ENCODE measurements at places on chromosomes 12 and 14.
A peak's percentile ranks its signal among the peaks of the same experiment; 100 is the strongest.

GRCh38 chr12:632102-632696 is 31.0 kb downstream of the NINJ2 start:
- DNase-seq = no peak

DNA sequence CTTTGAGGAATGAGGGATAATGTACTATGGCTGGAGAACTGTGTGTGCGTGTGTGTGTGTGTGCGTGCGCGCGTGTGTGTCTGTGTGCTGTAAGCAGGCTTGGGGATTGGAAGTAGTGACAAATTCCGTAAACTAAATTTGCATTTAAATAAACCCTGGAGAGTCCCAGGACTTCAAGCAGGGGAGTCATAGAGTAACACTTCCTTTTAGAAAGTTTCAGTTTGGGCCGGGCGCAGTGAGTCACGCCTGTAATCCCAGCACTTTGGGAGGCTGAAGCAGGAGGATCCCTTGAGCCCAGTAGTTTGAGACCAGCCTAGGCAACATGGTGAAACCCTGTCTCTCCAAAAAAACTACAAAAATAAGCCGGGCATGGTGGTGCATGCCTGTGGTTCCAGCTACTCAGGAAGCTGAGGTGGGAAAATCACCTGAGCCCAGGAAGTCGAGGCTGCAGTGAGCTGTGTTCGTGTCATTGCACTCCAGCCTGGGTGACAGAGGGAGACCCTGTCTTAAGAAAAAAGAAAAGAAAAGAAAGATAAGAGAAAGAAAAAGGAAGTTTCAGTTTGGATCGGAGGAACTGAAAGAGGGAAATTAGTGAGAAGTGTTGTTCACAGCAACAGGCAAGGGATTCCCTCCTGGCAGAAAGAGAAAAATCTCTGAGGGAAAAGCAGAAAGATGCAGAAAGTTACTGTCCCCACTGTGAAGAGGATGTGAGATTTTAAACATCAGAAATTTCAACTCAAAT is 222.7 kb upstream of the SOX5 start:
- no peak for DNase-seq

GRCh38 chr14:32443890-32444661 is 115.0 kb downstream of the AKAP6 start:
- DNase-seq = no peak

GRCh38 chr12:127928615-127929571 is 338.1 kb upstream of the TMEM132C start:
- no peak for DNase-seq

DNA sequence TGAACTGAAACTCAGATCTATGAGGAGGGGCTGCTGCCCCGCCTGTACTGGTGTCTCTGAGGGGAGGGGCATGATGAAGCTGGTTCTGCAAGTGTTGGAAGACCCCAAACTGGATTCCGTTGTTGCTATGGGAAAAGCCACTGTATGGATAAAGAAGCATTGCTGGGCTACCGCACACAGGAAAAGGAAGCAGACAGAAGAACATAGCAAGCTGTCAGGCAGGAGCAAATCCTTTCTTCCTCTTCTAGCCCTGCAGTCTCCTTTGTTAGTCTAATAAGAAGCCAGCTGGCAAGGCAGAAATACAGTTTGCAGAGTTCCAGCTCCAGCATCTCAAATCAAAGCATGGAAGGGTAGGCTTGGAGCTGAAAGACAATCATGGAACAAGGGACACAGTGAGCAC is 26.3 kb upstream of the NR1H4 start:
- DNase-seq = no peak

DNA sequence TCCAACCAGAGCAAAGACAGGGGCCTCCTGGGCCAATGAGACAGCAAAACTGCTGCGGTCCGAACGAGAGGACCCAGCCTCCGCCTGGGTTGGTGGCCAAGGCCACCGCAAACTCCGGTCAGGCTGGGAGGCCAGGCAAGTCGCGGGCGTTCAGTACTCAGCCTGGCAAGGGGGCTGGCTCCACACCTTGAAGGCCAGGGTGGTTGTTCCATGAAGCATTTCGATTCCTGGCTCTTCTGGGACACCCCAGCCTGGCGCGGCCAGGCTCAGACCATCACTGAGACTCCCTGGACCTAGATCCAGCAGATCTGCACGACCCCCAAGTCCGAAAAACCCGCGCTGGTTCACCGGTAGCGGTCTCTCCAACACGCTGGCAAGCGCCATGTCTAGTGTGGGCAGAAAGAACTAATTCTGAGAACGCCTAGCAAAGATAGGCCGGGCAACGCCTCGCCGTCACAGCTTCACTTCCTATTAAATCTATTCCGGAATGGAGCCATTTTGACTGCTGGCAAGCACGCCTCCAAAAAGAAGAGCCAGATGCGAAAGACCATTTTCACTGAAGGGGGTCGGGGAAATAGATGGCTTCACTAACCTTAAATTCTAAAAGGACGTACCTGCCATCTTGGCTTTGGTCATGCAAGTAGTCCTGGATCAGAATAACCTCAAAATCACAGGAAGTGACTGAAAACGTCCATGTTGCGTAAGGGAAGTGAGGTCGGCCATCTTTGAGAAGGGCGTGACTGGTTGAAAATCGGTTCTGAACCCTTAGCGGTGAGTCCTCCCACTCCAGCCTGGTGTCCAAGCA is at the start of gene PSMB5:
Gene PSMB5 (minus strand): TSS at position 403 of the 805 bp plus-strand sequence. CDS start 19 bp downstream, at position 384.
- DNase-seq = peak; percentile 85

DNA sequence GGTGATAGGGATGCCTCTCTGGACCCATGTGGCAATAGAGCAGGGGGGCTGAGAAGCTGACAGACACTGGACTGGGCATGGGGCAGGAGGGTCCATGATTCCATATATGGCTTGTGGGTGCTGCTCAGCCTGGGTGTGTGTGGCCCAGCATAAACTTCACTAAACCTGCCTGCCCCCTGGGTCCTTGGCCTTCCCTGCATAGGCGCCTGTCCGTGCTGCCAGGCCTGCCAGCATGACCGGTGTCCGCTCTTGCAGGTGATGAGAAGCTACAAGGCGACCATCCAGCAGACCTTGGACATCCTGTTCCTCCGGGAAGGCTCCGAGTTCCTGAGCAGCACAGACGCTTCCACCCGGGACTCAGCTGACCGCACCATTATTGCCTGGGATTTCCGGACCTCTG is 61.6 kb downstream of the BEGAIN start:
- DNase-seq = no peak

DNA sequence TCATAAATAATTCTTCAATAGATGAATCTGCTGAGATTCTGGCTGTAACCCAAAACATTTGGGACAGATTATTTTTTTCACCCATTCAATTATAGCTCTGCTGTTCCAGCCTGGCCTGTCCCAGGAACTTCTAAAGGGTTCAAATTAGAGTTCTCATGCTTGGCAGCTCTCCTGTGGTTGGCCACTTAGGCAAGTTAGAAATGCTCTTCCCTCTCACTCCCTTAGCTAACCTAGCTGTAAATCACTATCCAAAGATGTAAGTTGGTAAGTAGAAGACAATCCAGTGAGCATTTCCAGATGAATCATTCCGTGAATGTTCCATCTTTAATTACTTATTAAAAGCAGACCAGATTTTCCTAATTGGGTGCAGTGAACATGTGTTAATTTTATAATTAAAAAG is 760.4 kb upstream of the TBX3 start:
- no peak for DNase-seq

DNA sequence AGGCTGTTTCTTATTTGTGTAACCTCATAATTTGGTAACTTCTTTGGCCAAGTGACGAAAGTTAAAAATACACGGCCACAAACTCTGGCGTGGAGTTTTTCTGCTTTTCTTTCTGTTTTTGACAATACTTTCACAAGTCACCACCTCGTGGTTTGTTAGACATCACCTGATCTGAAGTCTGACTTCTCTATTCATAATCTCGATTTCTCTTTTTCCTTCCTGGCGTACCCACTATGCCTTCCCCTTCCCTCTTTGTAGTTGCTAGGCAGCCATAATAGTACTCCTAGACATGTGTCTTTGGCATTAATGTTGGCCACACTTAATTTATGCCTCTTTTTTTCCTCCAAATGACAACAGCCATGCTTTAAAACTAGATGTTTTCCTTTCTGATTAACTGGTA is 97.6 kb downstream of the POLR3B start:
- no peak for DNase-seq

GRCh38 chr12:116689979-116690744 is 47.7 kb downstream of the SPRING1 start:
- no peak for DNase-seq

- DNase-seq = peak; percentile 52
Observed at GRCh38 chr12:54294152-54294952, 6.5 kb downstream of the NFE2 start.

- no peak for DNase-seq
Observed at GRCh38 chr12:125355614-125356013, 290.4 kb downstream of the AACS start.

- no peak for DNase-seq
Observed at GRCh38 chr14:96373538-96373937, 10.2 kb downstream of the GSKIP start.

DNA sequence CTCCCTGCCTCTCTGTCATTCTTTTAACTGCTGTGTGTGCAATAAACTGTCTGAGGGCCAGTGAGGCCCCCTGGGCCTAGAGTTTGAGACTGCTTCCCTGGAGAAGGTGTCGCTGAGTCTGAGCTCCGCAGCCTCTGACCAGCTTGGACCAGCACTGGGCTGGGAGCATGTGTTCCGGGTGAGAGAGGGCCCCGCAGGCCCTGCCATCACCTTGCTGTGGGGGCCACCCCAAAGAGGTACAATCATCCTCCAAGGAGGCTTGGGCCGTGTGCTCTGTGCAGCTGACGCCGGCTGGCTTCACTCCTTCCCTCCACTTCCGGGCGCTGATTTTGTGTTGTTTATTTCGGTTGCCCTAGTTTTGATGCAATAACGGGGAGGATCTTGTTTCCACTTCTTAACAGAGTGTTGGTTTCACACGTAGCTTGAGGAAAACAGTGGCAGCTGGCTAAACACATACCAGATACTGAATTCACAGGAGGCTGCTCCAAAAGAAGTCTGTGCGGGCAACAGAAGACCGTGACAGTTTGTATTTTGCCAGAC is 121.6 kb downstream of the TMEM132C start:
- DNase-seq = no peak

DNA sequence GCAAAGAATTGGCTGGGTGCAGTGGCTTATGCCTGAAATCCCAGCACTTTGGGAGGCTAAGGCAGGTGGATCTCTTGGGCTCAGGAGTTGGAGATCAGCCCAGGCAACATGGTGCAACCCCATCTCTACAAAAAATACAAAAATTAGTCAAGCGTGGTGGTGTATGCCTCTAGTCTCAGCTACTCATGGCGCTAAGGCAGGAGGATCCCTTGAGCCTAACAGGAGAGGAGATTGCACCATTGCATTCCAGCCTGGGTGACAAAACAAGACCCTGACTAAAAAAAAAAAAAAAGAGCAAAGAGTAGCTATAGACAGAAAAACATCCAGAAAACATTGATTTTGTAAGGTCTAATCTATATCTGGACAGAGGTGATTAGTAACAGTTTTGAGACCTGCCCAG is 25.0 kb downstream of the KIF21A start:
- DNase-seq = no peak

- DNase-seq = no peak
Observed at GRCh38 chr14:71013551-71014192, 106.4 kb downstream of the PCNX1 start.

DNA sequence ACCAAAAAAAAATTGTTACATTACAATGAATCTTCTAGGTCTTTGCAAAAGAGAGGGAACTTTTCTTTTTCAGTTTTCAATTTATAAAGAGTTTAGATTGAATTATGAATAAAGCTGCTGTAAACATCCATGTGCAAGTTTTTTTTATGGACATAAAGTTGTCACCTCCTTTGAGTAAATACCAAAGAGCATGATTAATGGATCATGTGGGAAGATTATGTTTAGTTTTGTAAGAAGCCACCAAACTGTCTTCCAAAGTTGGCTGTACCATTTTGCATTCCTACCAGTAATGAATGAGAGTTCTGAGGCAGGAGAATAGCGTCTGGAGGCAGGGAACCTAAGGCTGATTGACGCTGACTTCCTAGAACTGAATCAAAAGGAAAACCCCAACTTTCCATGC is 30.2 kb downstream of the LEMD3 start:
- DNase-seq = no peak

DNA sequence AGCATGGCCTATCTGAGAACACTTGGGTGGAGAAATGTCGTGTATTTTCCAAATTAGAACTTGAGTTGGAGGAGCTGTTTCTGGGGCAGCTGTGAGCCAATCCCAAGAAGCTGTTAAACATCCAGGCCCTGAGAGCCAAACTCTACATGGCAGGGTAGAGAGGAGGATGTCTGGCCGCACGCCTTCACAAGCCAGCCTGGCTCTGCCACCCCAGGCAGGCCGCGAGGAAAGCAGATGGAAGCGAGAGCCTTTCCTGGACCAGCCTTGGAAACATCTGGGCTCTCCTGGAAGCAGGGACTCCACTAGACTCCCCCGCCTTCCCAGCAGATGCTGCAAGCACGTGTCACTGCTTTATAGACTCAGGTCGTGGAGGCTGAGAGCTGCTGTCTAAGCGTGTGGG is 312.8 kb upstream of the FKBP4 start:
- no peak for DNase-seq

DNA sequence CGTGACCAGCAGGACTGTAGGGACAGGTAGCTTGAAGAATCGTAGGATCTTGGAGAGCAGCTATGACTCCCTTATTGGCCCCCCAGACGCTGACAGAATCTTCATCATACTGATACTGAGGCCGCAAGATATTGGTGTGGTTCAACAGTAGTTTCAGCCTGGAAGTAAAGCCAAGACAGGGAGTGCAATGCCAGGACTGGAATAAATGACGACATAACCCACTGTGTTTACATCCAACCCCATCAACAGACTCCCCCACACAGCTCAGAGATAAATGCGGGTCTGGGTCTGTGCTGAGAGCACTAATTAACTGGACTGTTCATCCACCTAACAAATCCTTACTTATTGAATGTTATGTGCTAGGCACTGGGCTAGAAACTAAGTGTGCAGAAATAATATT is 16.6 kb downstream of the NOXRED1 start:
- no peak for DNase-seq

GRCh38 chr14:38134416-38135030 is 73.2 kb upstream of the SSTR1 start:
- DNase-seq = no peak

- DNase-seq = peak; percentile 25
Observed at GRCh38 chr12:66066137-66066928, 64.2 kb downstream of the LLPH start.

- no peak for DNase-seq
Observed at GRCh38 chr14:102154821-102155549, 15.3 kb downstream of the WDR20 start.

DNA sequence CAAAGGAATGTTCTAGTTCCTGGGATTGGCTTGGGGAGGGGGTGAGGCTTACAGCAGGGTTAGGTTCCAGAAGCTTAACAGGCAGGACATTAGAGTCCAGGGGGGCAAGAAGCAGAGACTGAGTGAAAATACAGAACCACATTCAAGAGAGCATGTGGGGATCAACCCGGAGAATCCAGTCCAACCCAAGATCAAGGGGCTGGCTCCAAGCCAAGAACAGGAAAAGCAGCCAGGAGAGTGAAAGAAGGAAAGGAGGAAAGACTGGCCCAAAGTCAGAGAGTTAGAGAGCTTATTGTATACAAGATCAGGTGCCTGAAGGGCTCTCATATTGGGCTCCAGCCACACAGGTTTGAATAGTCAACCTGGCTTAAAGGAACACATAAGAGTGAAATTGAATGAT is 190.3 kb upstream of the CDKN3 start:
- no peak for DNase-seq

GRCh38 chr14:100788942-100789341 is 37.0 kb upstream of the MEG3 start:
- DNase-seq = no peak

- DNase-seq = no peak
Observed at GRCh38 chr12:58346032-58346632, 404.8 kb downstream of the ATP23 start.

GRCh38 chr14:65604535-65604934 is 192.0 kb downstream of the FUT8 start:
- DNase-seq = no peak

GRCh38 chr12:15276088-15276698 is 46.1 kb upstream of the PTPRO start:
- DNase-seq = no peak

Measured in activated naive CD8-positive, alpha-beta T cell treated with anti-CD3 and anti-CD28 coated beads for 36 hours (primary cell).